Thoracic aorta (tissue), 2 donors: ENCODE measurements at places on chromosomes 6 and 20.
A peak's percentile ranks its signal among the peaks of the same experiment; 100 is the strongest.

GRCh38 chr6:169450097-169450496 is 196.5 kb upstream of the THBS2 start:
- H3K27me3 ChIP-seq = no peaks in the 10 kb centered on the region
- H3K4me1 ChIP-seq = peaks cover 10% of the 10 kb centered on the region
- no peak overlapping the region for H3K4me3 ChIP-seq
- no peak for DNase-seq

GRCh38 chr6:160103825-160104100 is 17.9 kb upstream of the SLC22A1 start:
- H3K36me3 ChIP-seq = peaks cover 12% of the 10 kb centered on the region
- H3K4me1 ChIP-seq = peaks cover 47% of the 10 kb centered on the region
- DNase-seq = peak; percentile 32
- H3K27me3 ChIP-seq = no peaks in the 10 kb centered on the region
- peak overlapping the region; percentile 82 for H3K27ac ChIP-seq

DNA sequence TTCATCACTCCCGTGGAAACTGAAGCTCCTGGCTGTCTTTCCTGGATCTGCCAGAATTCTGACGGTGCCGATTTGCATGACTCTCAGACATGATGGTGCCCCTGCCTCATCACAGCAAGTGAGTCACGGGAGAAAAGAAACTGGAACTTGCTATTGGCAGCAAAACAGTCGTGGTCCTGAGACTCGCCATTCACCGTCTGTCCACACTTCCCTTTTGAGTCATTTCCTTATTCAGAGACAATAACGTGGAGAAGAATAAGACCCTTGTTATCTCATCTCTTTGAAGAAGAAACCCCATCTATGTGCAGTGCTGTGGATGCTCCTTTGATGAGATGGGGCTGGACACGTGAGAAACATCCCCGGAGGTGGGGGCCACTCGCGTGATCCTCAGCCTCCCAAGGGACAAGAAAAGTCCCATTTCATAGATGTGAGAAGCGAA is 4.2 kb downstream of the GPR31 start:
- no peaks in the 10 kb centered on the region for H3K4me1 ChIP-seq
- no peak for DNase-seq

DNA sequence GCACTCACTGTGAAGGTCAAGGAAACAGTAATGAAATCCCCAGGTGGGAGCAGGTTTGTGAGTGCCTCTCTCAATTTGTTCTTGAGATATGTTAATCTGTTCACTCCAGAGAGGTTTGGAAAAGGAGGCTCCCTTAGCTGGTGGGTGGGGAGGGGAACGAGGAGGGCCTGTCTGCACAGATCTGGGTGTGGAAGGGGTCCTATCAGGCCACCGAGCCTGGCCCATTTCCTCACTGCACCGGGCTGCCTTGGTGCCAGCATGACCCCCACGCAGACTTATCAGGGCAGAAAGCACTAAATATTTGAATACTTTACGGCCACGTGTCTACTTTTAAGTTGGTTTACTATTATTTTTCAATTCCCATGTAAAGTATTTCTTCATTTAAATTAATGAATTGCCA is 8.3 kb downstream of the AGPAT4 start:
- H3K4me1 ChIP-seq = no peaks in the 10 kb centered on the region
- no peak for DNase-seq
- H3K27me3 ChIP-seq = no peaks in the 10 kb centered on the region

- DNase-seq = no peak
- H3K27me3 ChIP-seq = no peaks in the 10 kb centered on the region
- no peaks in the 10 kb centered on the region for H3K36me3 ChIP-seq
- no peak overlapping the region for H3K4me3 ChIP-seq
These were observed 10.0 kb upstream of the PACSIN1 start for GRCh38 chr6:34455831-34456230.

DNA sequence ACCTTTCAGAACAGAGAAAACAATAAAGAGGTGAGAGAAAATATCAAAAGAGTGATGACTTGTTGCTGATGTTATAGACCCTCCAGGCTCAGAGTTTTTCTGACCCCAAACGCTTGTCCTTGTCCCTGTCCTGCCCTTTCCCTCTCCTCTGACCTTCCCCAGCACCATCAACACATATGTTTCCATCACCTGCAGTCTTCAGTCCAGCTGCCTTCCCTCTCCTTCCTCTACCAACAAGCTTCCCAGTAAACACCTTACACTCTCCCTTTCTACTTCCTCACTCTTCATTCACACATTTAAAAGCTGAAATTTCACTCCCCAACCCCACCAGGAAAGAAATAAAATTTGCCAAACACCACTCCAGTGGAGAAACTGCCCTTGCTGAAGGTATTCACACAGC is 25.4 kb upstream of the AFDN start:
- H3K4me3 ChIP-seq = no peak overlapping the region
- H3K4me1 ChIP-seq = peaks cover 4% of the 10 kb centered on the region
- DNase-seq = no peak
- H3K27ac ChIP-seq = no peak overlapping the region
- no peaks in the 10 kb centered on the region for H3K27me3 ChIP-seq

GRCh38 chr6:29694637-29695036 is 13.7 kb upstream of the ZFP57 start:
- H3K36me3 ChIP-seq = no peaks in the 10 kb centered on the region
- no peaks in the 10 kb centered on the region for H3K27me3 ChIP-seq
- no peak overlapping the region for H3K4me3 ChIP-seq
- no peak overlapping the region for H3K27ac ChIP-seq
- no peak for DNase-seq
- no peaks in the 10 kb centered on the region for H3K4me1 ChIP-seq
